Caco-2 (cell line): ENCODE measurements at places on chromosomes 4 and X. TPM values are rescaled to one million over a fixed set of nuclear protein-coding genes. Genes with fewer than 3 reads are reported as not detected.
A peak's percentile ranks its signal among the peaks of the same experiment; 100 is the strongest.

RIPPLY1 gene
- not detected in 2 replicates for total RNA-seq

PARM1 gene
- total RNA-seq, result 1.7 and 2.3 TPM in 2 replicates

TBC1D9 gene
- 12.5 and 13.6 TPM in 2 replicates for total RNA-seq

DNA sequence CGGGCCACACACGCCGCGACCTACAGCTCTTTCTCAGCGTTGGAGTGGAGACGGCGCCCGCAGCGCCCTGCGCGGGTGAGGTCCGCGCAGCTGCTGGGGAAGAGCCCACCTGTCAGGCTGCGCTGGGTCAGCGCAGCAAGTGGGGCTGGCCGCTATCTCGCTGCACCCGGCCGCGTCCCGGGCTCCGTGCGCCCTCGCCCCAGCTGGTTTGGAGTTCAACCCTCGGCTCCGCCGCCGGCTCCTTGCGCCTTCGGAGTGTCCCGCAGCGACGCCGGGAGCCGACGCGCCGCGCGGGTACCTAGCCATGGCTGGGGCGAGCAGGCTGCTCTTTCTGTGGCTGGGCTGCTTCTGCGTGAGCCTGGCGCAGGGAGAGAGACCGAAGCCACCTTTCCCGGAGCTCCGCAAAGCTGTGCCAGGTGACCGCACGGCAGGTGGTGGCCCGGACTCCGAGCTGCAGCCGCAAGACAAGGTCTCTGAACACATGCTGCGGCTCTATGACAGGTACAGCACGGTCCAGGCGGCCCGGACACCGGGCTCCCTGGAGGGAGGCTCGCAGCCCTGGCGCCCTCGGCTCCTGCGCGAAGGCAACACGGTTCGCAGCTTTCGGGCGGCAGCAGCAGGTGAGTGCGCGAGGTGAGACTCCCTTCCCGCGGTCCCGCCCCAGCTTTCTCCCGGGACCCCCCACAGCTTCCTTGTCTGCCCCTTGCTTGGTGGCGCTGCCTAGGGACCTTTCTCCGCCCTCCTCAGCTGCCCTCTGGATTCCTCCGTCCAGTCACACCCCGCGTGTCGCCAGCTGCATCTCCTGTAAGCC lies 678 bp downstream of the BMP3 start:
- no peaks in the 10 kb centered on the region for H3K4me1 ChIP-seq
- no peak overlapping the region for H3K4me3 ChIP-seq
- no peak overlapping the region for H3K27ac ChIP-seq
- peaks cover 1% of the 10 kb centered on the region; the same call in 1 of the 2 replicates for H3K27me3 ChIP-seq
- no peak for DNase-seq
- H3K36me3 ChIP-seq, result no peaks in the 10 kb centered on the region

- H3K36me3 ChIP-seq, result no peaks in the 10 kb centered on the region
- no peaks in the 10 kb centered on the region for H3K4me1 ChIP-seq
- no peak overlapping the region for H3K27ac ChIP-seq
- DNase-seq, result no peak
- no peak overlapping the region for H3K4me3 ChIP-seq
- no peaks in the 10 kb centered on the region for H3K27me3 ChIP-seq
Observed at GRCh38 chr4:17463606-17464005, 48.3 kb downstream of the QDPR start.

- H3K4me3 ChIP-seq, result no peak overlapping the region
- H3K27me3 ChIP-seq, result no peaks in the 10 kb centered on the region
- no peak overlapping the region for H3K27ac ChIP-seq
- DNase-seq, result no peak
- H3K36me3 ChIP-seq, result no peaks in the 10 kb centered on the region
- no peaks in the 10 kb centered on the region for H3K4me1 ChIP-seq
Observed at GRCh38 chrX:118392716-118393115, 46.8 kb downstream of the WDR44 start.

DNA sequence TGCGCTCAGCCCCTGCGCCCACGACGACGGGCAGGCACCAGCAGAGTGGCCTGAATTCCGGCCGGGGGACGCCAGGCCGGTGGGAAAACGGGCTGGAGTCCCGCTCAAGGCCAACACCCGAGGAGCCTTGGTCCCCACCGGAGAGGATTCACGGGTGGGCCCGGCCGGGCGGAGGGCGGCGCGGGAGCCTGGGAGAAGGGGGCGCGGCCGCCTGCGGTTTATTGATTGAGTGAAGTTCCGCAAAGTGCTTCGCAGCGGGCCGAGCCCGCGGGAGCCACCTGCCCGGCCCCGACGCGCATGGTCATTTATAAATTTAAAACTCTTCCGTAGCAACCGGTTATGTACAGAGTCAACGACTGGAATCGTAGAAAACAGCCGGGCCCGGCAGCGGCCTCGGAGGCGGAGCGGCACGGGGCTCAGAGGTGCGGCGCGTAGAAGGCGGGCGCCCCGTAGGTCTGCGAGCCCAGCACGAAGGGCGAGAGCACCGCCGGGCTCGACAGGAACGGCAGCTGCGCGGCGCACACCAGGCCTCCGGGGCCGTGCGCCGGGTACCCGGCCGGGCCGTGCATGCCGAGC lies 3.6 kb downstream of the NKX1-1 start:
- DNase-seq, result no peak
- no peaks in the 10 kb centered on the region for H3K27me3 ChIP-seq
- no peaks in the 10 kb centered on the region for H3K36me3 ChIP-seq
- no peak overlapping the region for H3K27ac ChIP-seq
- no peaks in the 10 kb centered on the region for H3K4me1 ChIP-seq
- H3K4me3 ChIP-seq, result no peak overlapping the region

DNA sequence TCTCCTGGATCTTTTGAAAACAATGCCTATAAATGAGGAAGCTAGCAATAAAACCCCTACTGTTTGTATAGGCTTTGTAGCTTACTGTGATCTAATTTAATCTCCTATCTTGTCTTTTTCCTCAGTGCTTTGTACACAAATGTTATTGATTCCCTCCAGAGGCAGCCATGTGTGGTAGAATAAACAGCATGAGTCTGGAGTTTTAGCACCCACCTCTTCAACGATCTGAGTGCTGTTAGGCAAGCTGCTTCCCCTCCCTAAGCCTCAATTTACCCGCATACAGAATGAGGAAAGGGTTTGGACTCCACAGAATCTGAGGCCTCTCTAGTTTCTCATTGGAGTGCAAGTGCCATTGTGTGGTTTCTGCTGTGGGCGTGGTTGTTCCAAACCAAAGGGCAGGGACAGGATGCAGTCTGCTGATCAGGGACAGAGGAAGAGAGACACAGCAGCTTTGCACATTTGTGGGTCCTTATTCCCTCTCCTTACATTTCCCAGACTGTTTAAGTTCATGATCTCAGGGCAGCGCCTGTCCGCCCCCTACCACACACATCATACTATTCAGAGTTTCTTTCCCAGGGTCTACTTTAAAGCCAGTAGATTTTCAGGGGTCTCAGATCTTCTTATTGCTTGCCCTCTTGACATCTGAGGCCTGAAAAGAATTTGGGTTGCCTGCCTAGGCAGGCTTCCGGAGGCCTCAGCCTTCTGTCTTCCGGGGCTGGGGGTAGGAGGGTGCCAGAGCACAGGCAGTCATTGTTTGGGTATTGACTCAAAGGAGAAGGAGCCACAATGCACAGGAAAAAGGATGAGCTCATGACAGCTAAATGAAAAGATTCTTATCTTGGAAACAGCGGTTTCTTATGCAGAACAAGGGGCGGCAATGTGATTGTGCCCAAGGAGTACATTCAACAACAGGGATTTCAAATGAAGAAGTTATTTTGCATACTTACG lies 114.9 kb upstream of the TEX13D start:
- H3K4me1 ChIP-seq, result no peaks in the 10 kb centered on the region
- H3K27ac ChIP-seq, result peak overlapping the region; percentile 19
- no peaks in the 10 kb centered on the region for H3K36me3 ChIP-seq
- no peak overlapping the region for H3K4me3 ChIP-seq
- no peak for DNase-seq
